Sigmoid colon (tissue), 7 donors: ENCODE measurements at places on chromosomes 1 and 21. TPM values are rescaled to one million over a fixed set of nuclear protein-coding genes. Genes with fewer than 3 reads are reported as not detected.

The COL9A2 gene
- 1.1 TPM for total RNA-seq

The KIF26B gene
- 5.5 TPM for total RNA-seq

The WNT4 gene
- 0.28 TPM for total RNA-seq

The ITLN2 gene
- total RNA-seq: not detected

The IL12RB2 gene
- total RNA-seq: not detected

The ARF1 gene
- total RNA-seq: 229 TPM

The SAMSN1 gene
- total RNA-seq: 4.7 TPM

The LPAR3 gene
- total RNA-seq: not detected

The THEM5 gene
- total RNA-seq: not detected

The DARS2 gene
- 6.7 TPM for total RNA-seq

The KCNJ9 gene
- 0.27 TPM for total RNA-seq

The SUMO3 gene
- 60.1 TPM for total RNA-seq

The PEAR1 gene
- total RNA-seq: 8.3 TPM

The LRRC8B gene
- 3.0 TPM for total RNA-seq

The CYP4B1 gene
- total RNA-seq: 17.2 TPM

The SYCP1 gene
- not detected for total RNA-seq

The NR5A2 gene
- total RNA-seq: 1.9 TPM

The HDGF gene
- total RNA-seq: 109 TPM

The GJA9 gene
- total RNA-seq: not detected
